ENCODE measurements at places on chromosomes 1 and 21.

DNA sequence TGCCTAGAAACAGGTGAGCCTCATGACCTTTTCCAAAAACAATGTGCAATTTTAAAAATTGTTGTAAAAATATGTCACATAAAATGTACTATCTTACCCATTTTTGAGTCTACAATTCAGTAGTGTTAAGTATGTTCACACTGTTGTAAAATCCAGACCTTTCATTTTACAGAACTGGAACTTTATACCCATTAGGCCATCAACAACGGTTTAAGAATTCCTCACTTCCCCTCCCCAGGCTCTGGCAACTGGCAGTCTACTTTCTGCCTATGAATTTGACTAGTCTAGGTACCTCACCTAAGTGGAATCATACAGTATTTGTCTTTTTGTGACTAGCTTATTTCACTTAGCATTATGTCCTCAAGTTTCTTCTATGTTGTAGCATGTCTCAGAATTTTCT lies 8.6 kb downstream of the CTSE start:
- no peak for DNase-seq

GRCh38 chr1:163170975-163171676 lies 31.6 kb downstream of the RGS5 start:
- peak; percentile 33 for DNase-seq

- DNase-seq, result no peak
These were observed 49.6 kb upstream of the KRTAP19-8 start for GRCh38 chr21:31087639-31088473.

DNA sequence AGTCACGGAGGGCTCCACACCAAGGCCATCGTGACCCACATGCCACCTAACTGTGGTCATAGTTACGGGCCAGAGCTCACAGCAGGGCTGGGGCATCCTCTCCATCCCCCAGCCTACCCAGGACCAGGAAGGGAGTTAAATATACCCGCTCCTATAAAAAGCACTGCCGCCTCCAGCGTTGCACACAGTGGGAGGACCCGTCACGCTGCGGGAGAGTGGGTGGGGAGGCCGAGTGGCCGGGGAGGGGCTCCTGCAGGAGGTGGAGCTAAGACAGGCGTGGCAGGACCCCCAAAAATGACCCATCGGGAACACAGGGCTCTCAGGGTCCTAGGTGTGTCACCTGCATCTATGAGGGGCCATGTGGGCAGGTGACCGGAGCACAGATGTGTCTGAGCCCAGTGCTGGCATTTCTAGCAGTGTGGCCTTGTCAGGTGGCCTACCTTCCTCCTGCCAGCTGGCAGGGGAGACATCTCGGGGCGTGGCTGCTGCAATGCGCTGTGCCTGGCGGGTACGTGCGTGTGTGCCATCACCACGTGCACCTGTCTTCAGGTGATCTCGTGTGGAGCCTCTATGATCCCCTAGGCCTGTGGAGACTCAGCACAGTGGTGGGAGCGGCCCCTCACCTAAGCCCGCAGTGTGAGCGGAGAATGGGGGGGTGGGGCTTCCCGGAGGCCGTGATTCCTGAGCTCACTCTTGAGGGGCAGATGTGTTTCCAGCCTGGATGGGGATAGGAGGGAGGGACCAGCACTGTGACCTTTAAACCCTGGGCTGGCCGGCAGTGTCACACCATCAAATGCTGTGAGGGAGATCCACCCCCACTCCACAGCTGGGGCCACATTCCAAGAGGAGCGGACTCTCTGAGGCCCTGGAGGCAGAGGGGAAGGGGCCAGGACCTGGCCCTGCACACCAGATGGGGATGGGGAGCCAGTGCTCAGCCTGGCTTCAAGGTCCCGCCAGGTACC lies 17.7 kb downstream of the AGRN start:
- no peak for DNase-seq

DNA sequence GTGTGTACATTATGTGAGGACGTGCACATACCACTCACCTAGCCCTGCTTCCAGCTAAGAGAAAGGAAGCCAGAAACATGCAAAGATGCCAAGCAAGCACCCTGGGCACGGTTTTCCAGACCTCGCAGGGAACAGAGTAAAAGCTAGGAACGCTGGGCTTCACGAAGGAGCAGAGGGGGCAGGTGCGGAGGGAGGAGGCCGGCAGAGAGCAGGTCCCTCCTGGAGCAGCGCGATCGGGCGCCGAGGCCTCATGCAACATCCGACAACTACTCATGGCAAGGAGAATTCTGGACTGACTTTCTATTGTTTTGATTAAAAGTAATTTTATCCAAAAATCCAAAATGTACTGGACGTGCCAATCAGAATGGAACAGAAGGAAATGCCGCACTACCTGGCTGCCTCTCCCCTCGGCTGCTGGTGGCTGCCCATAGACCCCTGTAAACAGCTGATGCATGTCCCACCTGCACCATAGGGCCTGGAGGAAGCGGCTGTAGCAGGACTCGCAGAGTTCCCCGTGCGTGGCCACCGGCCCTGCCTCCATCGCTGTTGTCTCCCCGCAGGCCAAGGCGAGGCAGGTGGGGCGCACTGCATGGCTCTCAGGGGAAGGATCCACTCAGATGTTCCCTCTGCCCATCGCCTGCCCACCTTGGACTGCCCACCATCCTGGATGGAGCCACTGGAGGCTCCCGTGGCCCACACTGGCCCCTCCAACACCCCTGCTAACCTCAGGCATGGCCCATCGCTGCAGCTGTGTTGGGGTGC lies 93.5 kb downstream of the WDR4 start:
- DNase-seq, result no peak

DNA sequence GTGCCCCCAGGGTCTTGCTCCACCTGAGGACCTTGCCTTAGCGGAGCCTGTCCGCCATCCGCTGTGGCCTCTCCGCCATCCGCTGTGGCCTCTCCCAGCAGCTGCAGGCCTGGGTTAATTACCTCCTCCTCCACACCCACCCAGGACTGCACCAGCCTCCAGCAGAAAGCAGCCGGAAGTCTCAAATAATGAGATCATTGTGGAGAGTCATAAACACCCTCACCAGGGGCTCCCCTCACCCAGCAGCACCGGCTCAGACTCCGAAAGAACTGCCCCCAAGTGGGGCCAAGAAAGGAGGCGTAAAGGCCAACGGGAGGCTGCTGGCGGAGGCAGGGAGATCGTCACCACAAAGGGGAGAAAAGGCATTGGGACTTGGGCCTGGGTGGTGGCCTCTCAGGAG lies 10.7 kb upstream of the GPR153 start:
- no peak for DNase-seq

Data from HFFc6 (cell line).